ENCODE measurements at places on chromosomes 13 and 19.

DNA sequence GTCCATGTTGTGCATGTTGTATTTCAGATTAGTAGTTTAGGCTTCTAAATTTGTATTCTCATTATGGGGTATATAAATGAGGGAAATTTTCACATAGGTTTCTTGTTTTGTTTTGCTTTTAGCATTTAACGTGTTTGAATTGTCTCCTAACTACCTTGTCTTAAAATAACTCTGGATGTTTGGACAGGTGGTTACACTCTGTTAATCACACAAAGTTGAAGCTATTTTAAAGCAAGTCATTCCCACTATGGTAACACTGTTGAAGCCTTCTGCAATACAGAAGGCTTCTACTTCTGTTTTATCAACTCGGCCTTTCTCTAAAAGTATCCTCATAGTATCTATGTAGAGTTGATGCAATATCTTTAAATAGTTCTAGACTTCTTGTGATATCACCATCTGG, 245.3 kb upstream of the HTR2A start:
- no peak for DNase-seq

- no peak for DNase-seq
Measured at GRCh38 chr13:110391273-110391672, 84.2 kb downstream of the COL4A2 start.

DNA sequence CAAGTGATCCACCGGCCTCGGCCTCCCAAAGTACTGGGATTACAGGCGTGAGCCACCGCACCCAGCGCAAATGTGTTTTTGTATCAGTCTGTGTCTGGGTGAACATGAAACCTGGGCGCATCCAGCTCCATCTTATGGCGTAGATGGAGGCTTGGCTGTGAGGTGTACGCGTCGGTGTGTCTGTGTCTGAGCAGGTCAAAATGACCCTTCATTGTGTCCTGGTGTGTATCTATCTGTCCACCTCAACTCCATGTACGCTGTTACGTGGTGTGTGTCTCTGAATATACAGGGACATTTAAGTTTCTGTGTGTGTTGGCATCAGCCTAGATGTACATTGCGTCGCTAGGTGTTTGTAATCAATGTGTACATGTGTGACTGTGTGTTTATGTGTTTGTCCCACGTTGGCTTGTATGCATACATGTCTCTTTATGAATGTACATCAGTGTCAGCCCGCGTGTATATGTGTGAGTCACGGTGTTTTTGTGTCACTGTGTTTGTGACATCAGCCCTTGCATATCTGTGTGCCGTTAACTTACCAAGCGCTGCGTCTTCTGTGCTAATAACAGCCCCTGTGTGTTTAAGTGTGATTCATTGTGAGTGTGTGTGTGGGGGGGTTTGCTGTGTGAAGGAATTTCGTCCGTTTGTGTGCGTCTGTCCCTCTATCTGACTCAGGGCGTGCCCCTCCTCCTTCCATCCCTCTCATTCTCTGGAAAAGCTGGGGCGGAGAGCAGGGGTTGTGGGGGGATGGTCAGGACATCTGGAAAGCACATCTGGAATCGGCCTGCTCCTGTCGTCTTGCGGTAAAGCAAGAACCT, 6.4 kb downstream of the AXL start:
- DNase-seq: peak; percentile 94

DNA sequence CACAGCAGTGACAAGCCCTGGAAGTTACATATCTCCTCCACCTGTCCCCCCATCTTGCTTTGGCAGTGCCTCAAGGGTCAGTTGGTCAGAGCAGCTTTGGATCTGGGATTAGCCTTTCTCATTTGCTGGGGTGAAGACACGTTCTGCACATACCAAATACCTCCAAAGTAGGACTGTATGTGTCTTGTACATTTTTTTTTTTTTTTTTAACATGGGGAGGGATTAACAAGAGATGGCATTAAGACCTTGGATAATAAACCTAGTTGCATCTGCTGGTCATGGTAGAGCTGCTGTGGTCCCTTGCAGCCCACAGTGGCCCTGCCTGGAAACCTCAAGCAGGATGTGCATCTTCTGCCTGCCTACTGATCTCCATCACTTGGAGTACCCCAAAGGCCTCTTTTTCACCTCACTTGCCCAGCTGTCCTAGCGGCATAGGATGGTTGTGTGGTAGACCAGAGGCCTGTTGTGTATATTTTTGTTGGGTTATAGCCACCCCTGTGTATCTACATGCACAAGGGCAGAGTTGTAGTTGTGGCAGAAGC, 2.5 kb downstream of the RPS19 start:
- DNase-seq: no peak

GRCh38 chr19:19696386-19696785, 27.7 kb downstream of the ZNF101 start:
- DNase-seq: no peak

GRCh38 chr13:28637714-28638355, 21.1 kb upstream of the POMP start:
- DNase-seq: no peak

- DNase-seq: no peak
Measured at GRCh38 chr13:62038214-62038613, 622.6 kb upstream of the PCDH20 start.

DNA sequence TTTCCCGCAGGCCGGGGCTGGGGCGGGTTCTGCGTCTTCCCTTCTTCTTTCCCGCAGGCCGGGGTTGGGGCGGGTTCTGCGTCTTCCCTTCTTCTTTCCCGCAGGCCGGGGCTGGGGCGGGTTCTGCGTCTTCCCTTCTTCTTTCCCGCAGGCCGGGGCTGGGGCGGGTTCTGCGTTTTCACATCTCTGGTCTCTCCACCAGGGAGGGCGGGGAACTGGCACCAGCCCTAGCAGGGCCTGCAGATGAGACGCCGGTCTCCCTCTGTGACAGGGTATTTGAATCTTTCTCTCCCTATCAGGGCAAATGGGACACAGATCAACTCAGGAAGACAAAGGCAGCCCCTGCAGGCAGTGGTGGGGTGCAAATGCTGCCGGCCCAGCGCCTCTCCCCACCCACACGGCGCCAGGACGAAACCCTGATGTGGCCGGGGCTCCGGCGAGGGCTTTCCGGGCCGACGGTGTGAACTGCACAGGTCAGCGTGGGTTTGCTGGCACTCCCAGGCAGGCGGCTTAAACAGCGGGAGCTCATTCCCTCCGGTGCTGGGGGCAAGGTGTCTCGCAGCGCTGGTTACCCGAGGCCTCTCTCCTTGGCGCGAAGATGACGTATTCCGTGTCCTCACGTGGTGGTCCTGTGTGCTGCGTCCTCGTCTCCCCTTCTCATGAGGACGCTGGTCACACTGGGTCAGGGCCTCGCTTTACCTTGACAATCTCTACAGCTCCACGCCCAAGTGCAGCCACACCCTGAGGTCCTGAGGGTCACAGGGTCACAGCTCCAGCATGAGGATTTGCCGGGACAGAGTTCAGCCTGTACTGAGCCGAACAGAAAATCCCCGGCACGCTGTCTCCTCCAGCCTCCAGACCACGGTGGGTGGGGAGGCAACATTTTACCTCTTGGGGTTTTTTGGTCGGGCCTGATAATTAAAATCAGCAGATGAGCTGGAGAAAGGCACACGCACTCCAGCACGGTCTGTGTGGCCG, 717 bp upstream of the C13orf46 start:
- no peak for DNase-seq

DNA sequence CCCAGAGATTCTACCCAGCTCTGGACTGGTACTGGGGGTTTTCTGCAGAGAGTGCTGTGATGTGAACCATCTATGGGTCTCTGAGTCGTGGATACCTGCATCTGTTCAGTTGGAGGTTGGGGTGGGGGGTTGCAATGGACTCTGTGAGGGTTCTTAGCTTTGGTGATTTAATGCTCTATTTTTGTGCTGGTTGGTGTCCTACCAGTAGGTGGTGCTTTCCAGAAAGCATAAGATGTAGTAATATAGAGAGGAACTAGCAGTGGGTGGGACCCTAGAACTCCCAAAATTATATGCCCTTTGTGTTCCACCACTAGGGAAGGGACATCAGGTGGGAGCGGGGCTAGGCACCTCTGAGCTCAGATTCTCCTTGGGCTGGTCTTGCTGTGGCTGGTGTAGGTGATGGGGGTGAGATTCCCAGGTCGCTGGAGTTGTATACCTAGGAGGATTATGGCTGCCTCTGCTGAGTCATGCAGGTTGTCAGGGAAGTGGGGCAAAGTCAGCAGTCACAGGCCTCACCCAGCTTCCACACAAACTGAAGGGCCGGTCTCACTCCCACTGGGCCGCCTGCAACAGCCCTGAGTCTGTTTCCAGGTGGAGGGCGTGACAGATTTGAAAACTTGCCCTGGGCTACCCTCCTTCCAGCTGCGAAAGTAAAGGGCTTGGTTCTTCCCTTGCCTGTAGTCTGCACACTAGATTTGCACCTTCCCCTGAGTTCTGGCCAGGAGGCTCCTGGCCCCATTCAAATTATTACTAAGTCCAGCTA, 573.0 kb upstream of the SLITRK1 start:
- no peak for DNase-seq

- no peak for DNase-seq
Measured at GRCh38 chr13:49586717-49587116, 1.4 kb upstream of the RCBTB1 start.

GRCh38 chr13:95444006-95444730, 108.4 kb upstream of the CLDN10 start:
- no peak for DNase-seq

DNA sequence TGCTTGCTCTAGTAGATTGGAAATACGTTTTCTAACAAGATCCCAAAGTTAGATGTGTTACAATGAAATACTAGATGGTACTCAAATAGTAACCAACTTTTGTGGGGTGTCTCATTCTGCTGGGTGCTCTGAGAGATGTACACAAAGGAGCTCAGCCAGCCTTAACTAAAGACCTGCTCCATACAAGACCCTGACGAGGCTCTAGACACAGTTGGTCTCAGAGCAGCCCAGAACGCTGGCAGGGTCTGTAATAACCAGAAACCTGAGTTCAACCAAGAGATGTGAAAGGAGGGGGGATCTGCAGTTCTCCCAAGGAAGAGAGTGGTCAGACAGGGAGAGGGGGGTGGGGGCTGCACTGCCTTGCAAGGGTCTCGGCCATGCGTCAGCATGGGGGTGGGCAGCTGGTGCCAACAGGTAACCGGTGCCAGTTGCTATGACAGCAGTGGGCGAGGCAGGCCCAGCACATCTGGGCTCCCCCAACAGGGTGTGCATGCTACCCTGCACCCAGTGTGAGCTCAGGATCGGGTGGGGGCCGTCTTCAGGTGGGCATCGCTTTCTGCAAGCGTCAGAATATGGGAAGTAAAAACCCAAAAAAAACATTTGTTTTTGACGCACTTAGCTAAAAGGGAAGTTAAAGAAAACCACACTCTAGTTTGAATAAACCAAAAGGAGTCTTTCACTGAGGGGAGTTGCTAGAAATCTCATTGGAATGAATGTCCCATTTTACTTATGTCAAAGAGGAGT, 68.0 kb upstream of the GPR183 start:
- no peak for DNase-seq

DNA sequence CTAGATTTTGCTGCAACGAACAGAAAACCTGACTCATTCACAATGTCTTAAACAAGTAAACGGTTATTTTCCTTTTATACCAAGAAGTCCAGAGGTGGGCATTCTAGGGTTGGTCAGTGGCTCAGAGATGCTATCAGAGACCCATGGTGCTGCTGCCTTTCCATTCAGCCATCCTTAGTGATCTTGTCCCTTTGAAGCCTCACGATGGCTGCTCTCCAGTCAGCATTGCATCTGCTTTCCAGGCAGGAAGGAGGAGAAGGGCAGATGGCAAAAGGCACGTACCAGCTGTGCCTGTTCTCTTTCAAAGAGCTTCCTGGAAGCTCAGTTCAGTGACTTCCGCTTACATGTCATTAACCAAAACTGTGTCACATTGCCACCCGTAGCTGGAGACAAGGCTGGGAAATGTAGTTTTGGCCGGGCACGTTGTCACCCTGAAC, 30.1 kb downstream of the WDFY2 start:
- peak; percentile 31 for DNase-seq

- no peak for DNase-seq
Measured at GRCh38 chr13:42152495-42152894, 104.0 kb downstream of the DGKH start.

- no peak for DNase-seq
Measured at GRCh38 chr19:38877781-38878574, at the start of gene RINL. RINL (minus strand) TSS chr19:38878275; CDS start chr19:38876742, 1,533 bp downstream.

GRCh38 chr13:47455626-47456025, 545.4 kb downstream of the SUCLA2 start:
- DNase-seq: no peak

- DNase-seq: peak; percentile 28
Measured at GRCh38 chr19:9940778-9941177, 4.5 kb upstream of the OLFM2 start.

DNA sequence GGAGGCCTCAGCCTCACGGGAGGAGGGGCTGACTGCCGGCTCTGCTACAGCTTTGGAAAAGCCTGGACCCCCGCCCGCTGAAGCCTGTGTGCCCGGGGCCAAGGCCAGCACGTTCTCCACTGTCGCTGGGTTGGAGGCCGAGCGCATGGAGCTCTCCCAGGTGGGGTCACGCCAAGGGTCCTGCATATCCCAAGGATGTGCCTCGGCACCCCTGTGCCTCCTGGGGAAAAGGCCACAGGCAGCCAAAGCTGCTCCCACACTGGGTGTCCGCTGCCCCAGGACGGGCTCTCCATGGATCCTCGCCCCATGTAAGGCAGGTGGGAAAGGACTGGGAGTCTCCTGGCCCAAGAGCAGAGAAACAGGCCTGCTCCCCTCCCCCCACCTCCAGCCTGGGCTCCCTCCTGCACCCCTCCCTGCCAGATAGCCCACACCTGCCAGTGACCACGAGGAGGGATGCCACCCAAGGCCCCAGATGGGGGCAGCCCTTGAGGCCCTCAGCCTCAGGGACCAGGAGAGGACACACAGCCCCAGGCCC, 64.0 kb downstream of the MLLT1 start:
- DNase-seq: no peak

DNA sequence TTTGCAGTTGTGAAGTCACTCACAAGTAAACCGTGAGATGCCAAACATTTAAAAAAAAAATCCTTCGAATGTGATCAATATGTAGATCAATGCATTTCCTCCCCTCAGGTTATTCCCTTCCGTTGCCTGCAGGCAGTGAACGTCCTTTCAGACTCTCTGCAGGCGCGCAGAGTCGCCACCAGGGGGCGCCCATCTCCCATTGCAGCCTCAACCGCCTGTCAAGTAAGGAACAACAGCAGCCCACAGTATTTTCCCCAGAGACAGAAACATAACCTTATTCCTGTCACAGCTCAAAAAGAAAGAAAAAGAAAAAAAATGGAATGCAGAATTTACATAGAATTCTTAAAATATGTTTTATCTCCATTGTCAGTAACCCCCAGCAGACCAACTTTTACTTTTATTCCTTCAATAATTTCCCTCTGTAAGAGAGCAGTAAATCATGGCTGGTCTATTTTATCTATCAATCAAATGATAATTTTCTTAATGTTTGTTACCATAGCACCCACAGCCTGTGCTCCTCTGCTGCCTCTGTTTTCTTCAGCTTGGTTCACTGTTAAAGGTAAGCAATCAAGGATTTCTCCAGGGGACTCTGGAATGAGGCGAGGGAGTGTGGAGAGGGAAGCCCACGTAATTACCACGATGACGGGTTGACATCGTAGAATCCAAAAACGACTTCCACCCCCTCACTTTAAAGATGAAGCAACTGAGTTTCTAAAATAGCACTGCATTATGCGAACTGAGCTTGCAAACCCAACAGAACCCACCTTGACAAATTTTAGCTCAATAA, 637.6 kb upstream of the ARGLU1 start:
- peak; percentile 66 for DNase-seq
